ENCODE measurements at places on chromosomes 3 and 15. TPM values are rescaled to one million over a fixed set of nuclear protein-coding genes. Genes with fewer than 3 reads are reported as not detected.

GRCh38 chr15:74044267-74045110, 37.9 kb downstream of the GOLGA6A start:
- no peak for DNase-seq

- no peak for DNase-seq
Measured at GRCh38 chr3:155656466-155656865, 88.4 kb downstream of the PLCH1 start.

DNA sequence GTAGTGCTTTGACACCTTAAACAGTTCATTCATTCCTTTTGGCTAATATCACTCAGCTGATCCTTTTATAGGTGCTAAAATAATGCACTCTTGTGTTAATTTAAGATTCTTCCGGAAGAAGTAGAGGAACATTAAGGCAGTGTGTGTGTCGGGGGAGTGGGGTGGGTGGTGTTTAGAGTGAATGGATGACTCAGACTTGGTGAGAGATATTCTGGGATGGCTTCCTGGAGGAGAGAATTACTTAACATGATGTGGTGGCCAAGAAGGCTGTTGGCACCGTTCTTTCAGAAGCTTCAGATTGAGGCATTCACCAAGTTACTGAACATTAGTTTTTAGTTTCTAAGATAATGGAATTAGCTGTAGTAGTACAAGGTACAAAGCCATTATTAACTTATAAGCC, 125.6 kb upstream of the ROPN1 start:
- no peak for DNase-seq

EPHB3 gene
- total RNA-seq: 0.32 TPM

DNA sequence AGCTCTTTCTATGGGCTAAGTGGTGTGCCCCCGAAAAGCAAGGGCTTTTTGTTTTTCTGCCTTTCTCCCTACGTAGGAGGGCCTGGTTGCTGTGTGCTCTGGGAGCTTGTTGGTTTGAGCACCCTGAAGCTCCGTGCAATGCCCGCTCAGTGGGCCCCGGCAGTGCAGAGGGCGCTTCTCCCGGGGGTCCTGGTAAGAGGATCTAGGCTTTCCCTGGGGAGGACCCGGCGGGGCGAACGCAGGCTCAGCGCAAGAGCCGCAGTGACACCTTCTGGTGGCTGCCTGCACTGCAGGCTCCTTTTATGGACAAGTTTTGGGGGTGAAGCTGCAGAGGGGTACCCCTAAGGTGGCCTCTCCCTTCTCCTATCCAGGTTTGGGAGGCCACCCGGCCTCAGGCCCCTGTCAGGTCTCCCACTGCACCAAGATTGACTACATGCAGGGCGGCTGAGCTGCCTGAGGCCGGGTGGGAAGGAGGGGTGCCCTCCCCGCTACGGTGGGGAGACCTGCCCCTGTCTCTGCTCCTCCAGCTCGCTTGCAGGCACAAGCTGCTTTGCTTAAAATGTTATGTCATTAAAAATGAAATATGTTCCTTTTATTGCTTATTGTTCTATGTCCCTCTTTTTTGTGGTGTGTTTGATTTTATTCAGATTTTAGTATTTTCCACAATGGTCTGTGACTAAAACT, 387.9 kb downstream of the GABRG3 start:
- DNase-seq: no peak

- no peak for DNase-seq
Measured at GRCh38 chr3:111850537-111850936, 8.5 kb upstream of the PHLDB2 start.

- DNase-seq: no peak
Measured at GRCh38 chr15:48748535-48748934, 62.3 kb downstream of the CEP152 start.

DNA sequence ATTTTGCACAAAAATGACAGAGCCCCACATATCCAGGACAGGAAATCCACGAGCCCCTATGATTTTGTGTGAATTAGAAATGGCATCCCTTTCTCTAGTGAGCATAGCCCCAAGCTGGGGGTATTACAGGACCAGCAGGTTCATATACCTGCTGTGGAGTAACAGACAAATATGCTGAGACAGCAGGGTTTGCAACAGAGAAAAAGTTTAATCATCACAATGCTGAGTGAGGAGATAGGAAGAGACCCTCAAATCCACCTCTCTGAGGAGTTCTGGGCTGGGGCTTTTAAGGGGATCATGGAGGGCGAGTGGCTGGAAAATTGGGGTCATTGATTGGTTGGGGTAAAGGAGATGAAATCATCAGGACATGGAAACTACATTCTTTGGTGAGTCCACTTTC, 8.4 kb upstream of the MYZAP start:
- no peak for DNase-seq

GRCh38 chr3:72907131-72907711, 19.4 kb downstream of the GXYLT2 start:
- DNase-seq: no peak

- no peak for DNase-seq
Measured at GRCh38 chr15:39125226-39125625, 455.7 kb upstream of the THBS1 start.

DNA sequence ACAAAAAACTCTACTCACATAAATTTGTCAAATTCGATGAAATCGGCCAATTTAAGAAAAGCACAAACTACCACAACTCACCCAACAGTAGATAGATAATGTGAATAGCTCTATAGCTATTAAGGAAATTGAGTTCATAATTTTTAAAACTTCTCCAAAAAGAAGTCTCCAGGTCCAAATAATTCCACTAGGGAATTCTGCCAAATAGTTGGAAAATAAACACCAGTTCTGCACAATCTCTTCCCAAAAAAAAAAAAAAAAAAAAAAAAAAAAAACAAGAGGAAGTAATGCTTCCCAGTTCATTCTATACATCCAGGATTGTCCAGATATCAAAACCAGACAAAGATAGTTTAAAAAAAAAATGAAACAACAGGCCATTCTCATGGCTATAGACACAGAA, 164.2 kb downstream of the POLR2M start:
- no peak for DNase-seq

NT5DC2 gene
- total RNA-seq: 25.1 TPM

DNA sequence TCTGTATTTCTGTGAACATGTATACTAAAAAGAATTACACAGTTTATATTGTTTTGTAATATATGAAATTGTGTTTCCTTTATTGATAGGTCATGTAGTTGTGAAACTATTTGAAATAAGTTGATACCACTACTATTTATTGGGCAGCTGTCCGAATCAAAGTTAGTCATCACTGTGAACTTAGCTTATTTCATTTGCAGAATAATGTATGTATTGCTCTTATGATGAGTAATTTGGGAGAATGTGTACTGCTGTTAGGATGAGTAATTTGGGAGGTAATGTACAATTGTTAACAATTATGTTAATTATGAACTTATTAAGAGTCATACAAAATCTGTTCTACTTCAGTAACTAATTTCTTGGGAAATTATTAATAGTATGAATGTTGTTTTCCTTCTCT, 22.2 kb downstream of the FXR1 start:
- no peak for DNase-seq

DNA sequence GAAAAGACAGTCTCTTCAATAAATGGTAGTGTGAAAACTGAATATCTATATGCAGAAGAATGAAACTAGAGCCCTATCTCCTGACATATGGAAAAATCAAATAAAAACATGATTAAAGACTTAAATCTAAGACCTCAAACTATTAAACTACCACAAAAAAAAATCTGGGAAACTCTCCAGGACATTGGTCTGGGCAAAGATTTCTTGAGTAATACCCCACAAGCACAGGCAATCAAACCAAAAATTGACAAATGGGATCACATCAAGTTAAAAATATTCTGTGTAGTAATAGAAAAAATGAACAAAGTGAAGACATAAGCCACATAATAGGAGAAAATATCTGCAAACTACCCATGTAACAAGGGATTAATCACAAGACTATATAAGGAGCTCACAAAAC, 286.4 kb downstream of the TBC1D5 start:
- no peak for DNase-seq

- no peak for DNase-seq
Measured at GRCh38 chr3:39376959-39377634, 6.1 kb upstream of the SLC25A38 start.

DNA sequence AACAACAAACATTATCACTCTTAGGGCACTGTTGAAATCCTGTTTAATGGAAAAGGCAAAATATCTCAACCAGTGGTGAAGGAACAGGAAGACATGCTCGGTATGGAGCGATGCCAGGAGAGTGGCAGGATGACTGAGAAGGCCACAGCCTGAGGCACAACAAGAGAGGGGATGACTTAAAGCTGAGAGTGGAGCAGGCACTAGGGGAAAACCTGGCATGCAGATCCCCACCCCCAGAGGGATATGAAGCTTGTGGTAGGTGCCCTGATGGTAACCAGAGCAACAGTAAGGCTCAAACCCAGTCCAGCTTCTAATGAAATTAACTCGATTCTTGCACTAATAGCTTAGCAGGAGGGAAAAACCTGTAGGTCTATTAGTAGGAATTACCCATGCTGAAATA, 40.4 kb downstream of the LYSMD4 start:
- DNase-seq: no peak

- no peak for DNase-seq
Measured at GRCh38 chr3:30141927-30142326, 464.5 kb upstream of the TGFBR2 start.

OXTR gene
- 0.05 TPM for total RNA-seq

KLHL6 gene
- total RNA-seq: 72.9 TPM

AADAC gene
- total RNA-seq: not detected

DNA sequence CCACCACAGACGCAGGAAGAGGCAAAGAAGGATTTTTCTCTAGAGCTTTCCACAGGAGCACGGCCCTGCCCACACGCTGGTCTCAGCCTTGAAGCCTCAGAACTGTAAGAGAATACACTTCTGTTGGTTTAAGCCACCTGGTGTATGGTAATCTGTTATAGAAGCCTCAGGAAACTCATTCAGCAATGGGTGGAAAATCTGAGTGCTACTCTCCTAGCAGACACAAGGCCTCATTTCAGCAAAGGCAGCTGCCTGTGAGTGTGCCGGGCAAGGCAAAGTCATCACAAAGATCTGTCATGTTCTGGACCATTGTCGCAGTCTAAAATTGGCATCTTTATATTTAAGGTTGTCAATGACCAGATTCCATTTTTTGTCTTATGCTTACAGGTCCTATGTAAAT, 31.0 kb downstream of the ATP10A start:
- DNase-seq: no peak

GRCh38 chr3:123816673-123817207, 67.4 kb downstream of the MYLK start:
- no peak for DNase-seq

SATB1 gene
- total RNA-seq: 482 TPM

DNA sequence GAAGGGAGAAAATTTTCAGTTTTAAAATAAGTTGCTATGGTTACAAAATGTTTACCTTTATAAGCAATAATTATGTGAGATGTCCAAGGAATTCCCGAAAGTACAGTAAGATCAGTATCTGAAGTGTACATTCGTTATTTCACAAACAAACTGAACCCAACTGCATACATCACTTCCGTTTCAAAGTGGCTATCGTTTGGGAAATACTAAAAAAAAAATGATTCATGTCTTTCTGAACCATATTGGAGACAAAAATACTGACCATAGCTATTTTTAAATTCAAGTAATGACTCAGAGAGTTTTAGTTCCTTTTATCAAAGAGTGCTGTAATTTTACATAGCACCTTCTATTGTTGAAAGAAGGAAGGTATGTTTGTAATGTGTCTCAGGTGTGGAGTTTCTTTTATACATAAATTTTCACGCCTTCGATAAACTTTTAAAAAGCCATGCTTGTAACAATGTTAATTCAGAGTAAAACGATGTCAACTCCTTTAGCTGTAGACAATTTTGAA, 8.0 kb upstream of the ANKRD28 start:
- DNase-seq: no peak

DNA sequence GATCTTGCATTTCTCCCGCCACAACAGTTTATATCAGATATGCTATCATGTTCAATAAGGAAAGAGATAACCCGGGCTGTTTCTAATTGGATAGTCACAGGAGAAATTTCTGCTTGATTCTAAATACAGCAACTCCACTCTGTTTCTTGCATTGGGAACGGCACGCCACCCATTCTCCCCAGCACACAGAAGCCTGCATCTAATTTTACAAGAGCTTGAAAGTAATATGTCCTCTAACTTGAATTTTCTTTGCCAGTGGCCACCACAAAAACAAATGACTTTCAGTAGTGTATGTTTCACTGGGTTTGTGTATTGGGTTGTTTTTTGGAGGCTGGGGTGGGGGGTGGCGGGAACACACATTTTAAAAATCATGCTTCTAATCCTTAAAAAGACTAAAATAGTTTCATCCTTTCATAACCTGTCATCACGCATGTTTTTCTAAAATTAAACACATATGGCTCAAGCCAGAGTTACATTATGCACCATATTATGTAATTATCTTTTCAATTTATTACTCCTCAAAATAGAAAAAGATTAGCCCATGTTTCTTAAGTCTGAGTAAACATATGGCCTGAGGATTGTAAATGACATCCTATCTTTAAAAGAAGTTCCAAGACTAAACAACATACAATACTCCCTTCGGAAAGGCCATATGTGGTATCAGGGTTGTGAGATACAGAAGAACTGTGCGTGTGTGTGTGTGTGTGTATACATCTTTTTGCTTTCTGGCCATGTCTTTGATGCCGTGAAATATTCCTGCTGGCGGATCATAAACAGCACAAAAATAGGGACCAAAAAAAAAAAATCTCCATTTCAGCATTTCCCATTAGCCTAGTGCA, 176.3 kb downstream of the FOXP1 start:
- DNase-seq: no peak

DNA sequence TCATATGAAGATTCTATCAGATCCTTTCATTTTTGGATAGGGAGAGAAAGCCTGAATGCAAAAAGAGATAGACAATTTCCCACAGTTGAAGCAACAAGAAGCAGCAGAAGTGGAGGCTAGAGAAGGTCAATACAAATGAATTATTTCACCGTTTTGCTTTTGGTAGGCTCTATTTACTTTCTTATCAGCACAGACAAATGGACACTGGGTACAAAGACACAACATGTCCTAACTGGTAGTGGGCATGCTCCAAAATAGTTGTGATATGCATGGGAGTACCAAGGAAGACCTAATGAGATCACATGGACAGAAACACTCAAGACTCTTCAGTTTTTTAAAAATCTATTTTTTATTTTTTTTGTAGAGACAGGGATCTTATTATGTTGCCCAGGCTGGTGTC, 99.4 kb downstream of the XRN1 start:
- no peak for DNase-seq

DNA sequence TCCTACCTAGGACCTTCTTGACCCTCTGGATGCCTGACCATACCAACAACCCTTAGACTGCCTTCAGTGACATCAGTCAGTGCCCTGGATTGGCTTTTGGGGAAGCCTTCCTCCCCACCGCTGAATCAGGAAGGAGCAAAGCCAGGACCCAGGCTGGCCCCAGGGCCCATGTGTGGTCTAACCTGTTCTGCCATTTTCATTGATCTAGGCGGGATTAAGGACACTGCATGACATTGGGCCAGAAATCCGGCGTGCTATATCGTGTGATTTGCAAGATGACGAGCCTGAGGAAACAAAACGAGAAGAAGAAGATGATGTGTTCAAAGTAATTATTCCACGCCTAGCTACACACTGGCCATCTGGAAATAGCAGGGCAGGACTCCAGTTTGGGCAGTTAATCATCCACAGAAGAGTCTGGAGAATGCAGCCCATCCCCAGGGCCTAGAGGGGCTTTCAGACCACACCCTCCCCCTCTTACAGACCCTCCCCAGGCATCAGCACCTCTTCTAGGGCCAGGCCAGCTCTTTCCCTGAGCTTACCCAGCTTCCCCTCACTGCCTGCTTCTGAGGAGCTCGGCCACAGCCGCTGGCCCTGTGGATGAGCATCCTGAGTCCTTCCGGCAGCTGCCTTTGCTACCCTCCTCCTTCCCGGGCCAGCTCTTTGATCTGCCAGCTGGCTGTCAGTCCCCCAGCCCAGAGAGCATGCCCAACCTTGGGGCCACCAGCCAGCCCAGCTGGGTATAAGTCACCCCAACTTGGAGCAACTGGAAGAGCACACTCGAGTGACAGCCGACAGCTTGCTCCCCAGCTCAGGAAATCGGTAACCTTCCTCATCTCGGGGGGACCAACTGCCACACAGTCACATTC, 45.9 kb downstream of the CHDH start:
- DNase-seq: no peak
